ENCODE measurements at places on chromosomes 2 and 18. TPM values are rescaled to one million over a fixed set of nuclear protein-coding genes. Genes with fewer than 3 reads are reported as not detected.

DNA sequence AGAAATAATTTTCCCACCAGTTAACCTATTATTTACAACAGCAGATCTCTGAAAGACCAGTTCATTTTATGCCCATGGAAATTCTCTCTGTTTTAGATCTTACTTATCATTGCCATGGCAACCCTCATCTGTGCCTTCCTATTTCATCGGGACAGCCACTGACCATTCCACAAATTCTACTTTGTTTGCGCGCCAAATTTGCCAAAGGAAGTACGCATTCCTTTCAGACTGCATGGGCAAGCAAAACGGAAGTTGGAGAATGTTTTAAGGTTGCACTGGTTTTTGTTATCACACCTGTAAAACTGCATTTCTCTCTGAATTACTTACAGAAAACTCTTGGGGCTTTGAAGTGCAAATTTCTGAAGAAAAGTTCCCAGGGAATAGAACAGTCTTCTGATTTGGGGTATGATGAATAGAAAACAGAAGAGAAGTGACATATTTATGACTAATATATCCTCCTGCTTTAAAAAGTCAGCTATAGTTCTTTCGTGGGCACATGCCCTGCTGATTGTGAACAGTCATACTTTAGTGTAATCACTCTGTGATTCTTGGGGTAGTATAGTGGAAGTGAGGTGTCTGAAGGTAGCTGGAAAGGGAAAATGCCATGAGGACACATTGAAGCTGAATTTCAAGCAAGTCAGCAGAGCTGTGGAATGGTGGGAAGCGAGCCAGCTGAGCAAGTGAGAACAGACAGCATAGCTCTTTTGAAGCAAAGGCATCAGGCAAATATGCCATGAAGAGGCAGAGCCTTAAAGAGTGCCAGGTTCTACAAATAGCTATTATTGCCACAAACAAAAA lies 20.9 kb downstream of the NETO1 start:
- DNase-seq, result no peak

DNA sequence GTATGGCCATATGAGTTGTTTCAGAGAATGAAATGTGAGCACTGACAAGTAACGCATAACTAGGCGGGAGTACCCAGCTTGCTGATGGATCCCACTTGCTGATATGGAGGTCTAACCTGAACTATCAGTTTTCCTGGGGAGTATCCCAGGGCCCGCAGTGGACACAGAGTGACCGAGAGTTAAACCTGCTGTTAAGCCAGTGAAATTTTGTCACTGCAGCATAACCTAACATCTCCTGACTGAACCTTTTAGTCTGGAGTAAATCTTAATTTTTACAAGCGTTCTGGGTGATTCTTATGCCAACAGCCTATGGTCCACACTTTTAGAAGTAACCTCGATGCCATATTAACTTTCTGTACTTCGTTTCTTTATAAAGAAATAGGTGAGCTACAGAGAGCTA lies 54.4 kb downstream of the TGFA start:
- DNase-seq, result no peak

The TMEM150A gene
- total RNA-seq, result 27.7 TPM

The LDAH gene
- total RNA-seq, result 12.7 TPM

The DPYSL5 gene
- total RNA-seq, result not detected

Measured in mesenteric fat pad (tissue), 1 donor.